ENCODE measurements at places on chromosomes 11 and 22.

DNA sequence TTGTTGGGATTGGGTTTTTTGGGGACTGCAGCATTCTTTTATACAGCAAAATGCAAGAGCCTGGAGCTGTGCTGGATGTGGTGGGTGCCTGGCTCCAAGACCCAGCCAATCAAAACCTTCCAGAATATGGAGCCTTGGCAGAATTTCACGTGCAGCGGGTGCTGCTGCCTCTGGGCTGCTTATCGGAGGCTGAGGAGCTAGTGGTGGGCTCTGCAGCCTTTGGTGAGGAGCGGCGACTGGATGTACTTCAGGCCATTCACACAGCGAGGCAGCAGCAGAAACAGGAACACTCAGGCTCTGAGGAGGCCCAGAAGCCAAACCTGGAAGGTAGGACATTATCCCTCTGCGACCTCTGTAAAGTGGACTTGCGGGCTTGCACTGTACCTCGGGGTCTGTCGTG is 5.6 kb downstream of the PEX26 start:
- no peak for DNase-seq

DNA sequence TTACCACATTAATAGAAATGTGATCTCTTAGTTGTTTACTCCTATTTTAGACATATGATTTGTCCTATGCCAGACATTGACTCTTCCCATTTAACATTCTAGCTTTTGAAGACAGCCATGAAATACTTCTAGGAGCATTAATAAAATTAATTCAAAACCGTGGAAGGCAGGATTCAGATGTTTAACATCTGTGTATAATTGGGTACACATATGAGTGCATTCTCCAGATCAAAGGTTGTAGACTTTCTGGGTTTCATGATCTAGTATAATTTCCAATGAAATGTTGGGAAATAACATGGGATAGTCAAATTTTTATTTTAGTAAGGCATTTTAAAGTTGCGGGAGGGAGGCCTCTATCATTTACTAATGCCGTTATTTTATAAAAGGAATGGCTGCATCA is 35.2 kb upstream of the CCDC89 start:
- no peak for DNase-seq

DNA sequence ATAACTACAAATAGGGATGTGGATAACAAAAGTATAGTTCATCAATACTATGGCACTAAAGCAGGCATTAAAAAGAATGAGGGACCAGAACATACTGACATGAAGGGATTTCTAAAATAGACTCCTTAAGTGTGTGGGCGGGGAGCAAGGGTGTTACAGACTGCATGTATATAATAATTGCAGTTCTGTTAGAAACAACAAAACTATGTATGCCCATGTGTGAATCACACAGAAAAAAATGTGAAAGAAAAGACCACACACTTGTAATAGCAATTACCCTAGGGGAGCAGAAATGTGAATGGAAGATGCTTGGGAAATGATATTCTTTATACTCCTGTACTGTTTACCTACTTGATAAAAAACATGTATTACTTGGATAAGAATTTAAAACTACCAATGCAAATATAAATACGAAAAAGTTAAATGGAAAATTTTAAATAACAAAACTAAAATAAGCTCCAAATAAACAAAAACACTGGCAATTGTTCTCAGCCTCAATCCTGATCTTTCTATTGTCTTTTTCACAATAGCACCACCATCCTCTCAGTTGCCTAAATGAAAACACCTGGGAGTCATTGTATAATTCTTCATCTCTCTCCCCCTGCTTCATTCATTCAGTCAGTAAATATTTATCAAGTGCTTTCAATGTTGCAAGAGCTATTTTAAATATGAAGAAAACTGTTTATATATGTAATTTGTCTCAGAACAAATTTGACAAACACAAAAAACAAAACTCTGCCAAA is 129.8 kb downstream of the FCHSD2 start:
- DNase-seq = no peak

GRCh38 chr11:133477251-133477625 is 55.1 kb downstream of the OPCML start:
- DNase-seq = no peak

Data from activated gamma-delta T cell treated with anti-CD3 and anti-CD28 coated beads, Interleukin-2, amount 50 U/mL, for 16 hours (primary cell).